ENCODE measurements at places on chromosomes 2 and 18.

DNA sequence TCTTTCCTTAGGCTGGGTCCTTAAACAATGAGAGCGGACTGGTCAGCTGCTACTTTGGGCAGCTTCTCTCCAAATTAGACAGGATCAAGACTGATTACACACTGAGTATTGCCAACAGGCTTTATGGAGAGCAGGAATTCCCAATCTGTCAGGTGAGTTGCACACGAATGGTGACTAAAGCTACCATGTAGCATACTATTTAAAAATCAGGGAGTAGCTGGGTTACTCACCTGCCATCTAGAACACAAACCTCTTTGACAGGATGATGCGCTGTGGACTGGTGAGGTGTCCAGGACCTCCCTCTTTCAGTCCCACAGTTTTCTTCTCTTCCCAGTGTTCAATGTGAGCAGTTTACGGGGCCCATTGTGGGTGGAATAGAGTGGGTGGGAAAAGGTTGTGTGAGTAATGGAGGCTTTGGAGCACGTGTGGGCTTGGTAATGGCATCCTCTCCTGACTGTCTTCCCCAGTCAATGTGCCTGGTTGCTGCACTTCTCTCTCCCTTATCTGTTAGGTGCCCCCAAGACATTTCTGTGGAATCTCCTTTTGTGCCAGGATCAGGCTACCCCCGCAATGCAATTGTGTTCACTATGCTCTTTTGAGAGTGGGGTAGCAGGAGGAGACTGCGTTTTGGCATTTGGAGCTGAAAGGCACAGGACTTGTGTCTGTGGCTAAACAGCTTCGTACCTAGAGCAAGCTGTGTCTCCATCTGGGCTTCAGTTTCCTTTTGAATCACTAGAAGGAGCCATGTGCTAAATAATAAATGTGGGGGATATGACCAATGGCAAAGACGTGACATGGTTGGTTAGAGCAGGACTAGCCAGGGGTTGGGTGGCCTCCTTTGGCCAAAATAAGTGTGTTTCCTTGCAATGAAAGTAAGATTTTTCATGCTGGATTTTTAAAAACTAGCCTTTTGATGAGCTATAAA, 17.7 kb downstream of the SERPINB12 start:
- DNase-seq: no peak

GRCh38 chr2:3099145-3099859, 278.3 kb downstream of the EIPR1 start:
- DNase-seq: no peak

GRCh38 chr18:45962866-45963265, 4.3 kb downstream of the EPG5 start:
- no peak for DNase-seq

- DNase-seq: no peak
These were observed 24.7 kb downstream of the PCBP1 start for GRCh38 chr2:70111752-70112591.

- DNase-seq: no peak
These were observed 79.0 kb upstream of the CDH7 start for GRCh38 chr18:65671621-65672415.

- DNase-seq: no peak
These were observed 76.9 kb downstream of the MRO start for GRCh38 chr18:50742952-50743351.

- no peak for DNase-seq
These were observed 9.4 kb downstream of the PELI1 start for GRCh38 chr2:64134813-64135212.

DNA sequence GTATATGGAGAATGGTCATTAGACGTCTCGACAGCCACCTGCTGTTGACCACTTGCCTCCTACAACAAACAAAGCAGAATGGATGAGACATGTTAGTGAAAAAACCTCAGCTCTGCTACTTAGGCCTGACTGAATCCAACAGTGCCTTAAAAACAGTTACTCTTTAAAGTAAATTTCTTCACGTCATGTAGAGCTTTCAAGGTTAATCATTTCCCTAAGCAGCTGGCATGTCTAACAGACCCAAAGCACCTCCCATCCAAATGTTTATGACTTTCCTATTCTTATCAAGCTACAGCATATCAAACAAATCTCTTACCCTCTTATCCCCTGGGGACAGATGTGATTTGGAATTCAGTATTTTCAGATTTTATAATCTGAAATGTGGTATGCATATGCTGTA, 75.6 kb upstream of the ITGB6 start:
- no peak for DNase-seq

- no peak for DNase-seq
These were observed 132.7 kb downstream of the DIS3L2 start for GRCh38 chr2:232094201-232094600.

DNA sequence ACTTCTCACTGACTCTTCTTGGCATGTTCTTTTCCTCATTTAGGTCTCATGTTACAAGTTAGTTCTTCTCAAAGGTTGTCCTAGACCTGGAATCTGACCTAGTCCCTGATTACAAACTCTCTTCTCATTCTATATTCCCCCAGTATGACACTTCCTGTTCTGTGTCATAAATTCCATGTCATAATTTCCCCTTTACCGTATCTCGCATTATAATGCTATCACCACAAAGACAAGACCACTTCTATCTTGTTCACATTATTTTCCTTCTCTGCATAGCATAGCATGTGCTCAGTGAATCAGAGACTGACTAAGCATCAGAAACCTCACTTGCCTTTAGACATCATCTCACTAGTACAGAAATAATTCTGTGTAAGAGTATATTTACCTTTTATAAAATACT, 63.6 kb upstream of the CAVIN2 start:
- DNase-seq: no peak

GRCh38 chr2:236956641-236957040, 129.0 kb upstream of the COPS8 start:
- DNase-seq: no peak

GRCh38 chr2:119063177-119063576, 95.4 kb downstream of the C1QL2 start:
- DNase-seq: no peak

GRCh38 chr2:30979822-30980245, 158.4 kb downstream of the GALNT14 start:
- no peak for DNase-seq

GRCh38 chr2:186554850-186555671, 34.8 kb upstream of the ITGAV start:
- no peak for DNase-seq

GRCh38 chr2:222293660-222294630, 4.9 kb downstream of the PAX3 start:
- DNase-seq: no peak

- no peak for DNase-seq
These were observed 107.3 kb downstream of the SH3BP4 start for GRCh38 chr2:235059161-235059560.

DNA sequence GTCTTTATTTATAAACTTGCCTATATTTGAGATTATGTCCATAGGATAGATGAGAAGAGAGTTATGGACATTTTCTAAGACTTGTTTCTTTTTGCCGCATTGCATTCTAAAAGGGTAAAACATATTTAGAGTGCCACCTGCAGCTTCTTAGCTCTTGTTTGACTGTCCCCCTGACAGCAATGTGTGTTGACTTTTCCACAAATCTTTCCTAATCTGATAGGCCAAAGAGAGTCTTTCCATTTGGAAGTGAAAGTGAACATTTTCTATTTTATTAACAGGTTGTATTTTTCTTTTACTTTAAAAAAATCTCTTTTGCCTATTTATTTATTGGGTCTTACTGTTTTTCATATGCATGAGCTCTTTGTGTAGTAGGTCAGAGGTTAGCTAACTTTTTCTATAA, 58.4 kb downstream of the FMNL2 start:
- no peak for DNase-seq

- DNase-seq: no peak
These were observed 82.3 kb downstream of the UPP2 start for GRCh38 chr2:158184001-158184400.

- DNase-seq: no peak
These were observed 11.3 kb upstream of the SFXN5 start for GRCh38 chr2:73082523-73083410.

DNA sequence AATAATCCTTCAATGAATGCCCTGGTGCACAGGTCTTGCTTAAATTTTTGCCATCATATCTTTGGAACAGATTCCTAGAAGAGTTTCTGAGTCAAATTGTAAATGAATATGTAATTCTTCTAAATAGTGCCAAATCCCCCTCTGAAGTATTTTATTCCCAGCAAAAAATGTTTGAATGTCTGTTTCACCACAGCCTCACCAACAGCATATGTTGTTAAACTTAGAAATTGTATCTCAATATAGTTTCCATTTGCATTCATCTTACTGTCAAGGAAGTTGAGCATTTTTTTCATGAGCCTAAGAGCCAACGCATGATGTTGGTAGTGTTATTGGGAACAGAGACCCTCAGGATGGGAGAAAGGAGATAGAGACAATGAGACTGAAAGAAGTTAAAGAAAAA, 86.8 kb upstream of the IL1R2 start:
- DNase-seq: no peak

DNA sequence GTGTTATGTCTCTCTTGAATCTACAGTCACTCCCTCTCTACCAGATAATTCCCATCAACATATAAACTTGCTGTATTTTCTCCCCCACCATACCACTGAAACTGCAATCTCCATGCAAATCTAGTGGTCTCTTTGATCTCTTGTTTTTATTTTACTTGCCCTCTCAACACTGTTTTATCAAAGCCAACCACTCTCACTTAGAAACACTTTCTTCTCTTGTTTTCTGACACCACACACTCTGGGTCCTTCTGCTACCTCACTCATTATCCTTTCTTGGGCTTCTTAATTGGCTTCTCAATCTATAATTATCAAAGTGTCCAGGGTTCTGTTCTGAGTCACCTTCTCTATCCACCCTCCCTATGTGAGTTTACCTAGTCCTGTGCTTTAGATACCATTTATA, 2.0 kb upstream of the MCFD2 start:
- DNase-seq: no peak

GRCh38 chr18:50898919-50899318, 20.0 kb downstream of the ME2 start:
- DNase-seq: no peak

DNA sequence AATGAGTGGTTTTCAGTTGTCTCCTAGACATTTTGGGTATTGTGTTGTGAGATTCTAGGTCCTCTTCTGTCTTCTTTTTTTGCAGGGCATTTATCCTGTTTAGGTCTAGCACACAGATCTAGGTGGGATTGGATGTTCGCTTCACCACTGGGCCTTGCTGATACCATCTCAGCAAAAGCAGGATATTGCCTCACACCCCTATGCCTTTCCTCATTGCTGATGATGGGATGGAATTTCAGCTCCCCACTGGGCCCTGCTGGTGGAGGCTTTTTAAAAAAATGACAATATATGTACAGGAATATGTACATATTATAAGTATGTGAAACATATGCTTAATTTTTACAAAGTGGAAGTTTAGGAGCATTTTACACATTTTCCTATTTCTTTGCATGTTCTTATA, 5.4 kb upstream of the TOGARAM2 start:
- no peak for DNase-seq

DNA sequence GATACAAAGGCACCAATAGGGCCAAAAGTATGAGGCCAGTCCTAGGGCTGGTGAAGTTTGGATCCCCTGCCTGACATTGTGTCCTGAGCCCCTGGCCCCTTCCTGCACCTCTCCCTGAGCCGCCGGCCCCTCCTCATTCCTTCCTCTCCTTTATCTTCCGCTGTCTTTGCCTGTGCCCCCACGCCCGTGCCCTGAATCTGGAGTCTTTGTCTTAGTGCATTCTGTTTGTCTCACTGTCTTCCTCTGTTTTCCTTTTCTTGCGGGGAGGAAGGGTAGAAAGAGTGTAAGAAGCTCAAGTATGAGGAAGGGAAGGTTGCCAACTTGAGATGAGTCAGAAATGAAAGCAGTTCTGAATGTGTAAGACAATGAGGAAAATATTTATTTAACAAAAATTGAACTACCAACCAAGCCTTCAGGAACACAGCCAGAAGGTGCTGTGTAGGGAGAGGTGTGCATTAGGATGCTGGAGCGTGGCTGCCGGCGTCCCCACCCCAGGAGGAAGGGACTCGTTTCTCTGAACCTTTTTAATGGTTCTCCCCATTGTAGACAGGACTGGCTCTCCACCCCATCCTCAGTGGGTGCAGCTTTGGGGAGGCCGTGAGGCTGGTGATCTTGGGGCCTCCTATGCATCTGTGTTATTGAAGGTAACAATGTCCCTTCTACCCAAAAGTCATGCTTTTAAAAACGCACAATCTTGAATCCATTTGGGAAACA, 133.1 kb downstream of the NEDD4L start:
- no peak for DNase-seq

DNA sequence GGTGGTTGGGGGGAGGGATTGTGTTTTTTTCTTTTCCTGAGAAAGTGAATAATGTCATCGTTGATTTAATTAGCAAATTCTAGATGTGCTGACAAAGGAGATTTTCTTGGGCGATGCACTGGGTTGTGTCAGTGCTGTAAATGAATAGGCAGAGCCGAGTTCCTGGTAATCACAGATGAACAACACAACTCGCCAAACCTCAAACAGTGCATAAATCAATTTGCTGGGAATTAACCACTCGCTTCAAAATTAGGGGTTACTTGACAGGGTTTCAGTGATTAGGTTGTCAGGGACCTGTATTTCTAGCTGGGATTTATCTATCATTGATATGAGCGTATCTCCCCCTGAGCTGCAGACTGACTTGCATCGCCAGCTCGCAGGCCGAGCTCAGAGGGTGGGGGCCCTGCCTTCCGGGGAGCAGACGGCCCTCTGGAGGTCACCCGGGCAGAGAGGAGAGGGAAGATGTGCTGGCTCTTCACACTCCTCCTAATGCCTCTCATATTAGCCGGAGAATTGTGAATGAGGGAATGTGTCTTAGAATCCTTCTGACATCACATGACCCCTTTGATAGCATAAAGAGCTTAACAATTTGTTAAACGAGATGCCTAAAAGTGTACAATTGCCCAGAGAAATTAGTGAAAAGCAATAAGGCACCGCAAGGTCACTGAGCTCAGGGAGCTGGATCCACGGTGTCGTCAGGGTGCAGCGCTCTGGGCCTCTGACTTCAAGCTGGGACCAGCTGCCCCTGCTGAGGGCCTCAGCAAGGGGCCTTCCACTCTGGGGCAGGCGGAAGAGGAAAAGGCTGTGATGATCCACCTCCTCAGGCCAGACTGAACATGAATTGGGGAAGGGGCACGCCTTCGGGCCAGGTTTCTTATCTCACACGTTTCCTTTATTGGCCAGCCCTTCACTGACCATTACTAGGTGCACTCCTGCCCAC, 48.9 kb downstream of the SMIM21 start:
- no peak for DNase-seq

GRCh38 chr18:43720041-43720440, 442.8 kb upstream of the SYT4 start:
- DNase-seq: no peak

DNA sequence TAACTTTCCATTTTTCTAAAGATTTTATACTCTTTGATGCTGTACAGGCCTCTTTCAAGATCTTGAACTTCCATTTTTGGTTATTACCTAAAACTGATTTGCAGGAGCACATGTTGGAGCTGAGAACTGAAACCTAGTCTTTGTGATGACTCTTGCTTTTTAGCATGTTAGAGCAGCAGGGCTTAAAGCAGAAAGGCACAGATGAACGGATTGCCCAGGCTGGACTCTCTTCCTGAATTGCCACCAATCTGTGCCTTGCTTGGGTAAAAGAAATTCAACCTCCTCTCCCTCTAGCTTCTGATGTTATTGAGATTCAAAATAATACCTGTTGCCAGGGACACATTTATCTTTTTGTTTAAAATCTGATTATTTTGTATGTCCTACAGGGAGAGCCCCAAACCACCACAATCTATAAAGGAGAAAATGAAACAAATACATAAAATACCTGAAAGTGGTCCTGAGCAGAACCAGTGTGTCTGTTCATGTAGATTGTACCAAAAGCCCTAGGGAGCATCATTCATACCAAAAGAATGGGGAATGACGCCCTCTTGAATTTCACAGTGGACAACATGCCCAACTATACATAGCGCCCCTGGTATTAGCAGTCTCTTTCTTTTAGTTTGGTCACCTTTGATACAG, 277.0 kb upstream of the MAP2 start:
- no peak for DNase-seq

- DNase-seq: no peak
These were observed 465.9 kb downstream of the ADCYAP1 start for GRCh38 chr18:1370552-1370951.

Measured in NCI-H1417 treated with DMSO at 0.1 percent for 48 hours (cell line).